ENCODE measurements at places on chromosomes 2 and 18.

DNA sequence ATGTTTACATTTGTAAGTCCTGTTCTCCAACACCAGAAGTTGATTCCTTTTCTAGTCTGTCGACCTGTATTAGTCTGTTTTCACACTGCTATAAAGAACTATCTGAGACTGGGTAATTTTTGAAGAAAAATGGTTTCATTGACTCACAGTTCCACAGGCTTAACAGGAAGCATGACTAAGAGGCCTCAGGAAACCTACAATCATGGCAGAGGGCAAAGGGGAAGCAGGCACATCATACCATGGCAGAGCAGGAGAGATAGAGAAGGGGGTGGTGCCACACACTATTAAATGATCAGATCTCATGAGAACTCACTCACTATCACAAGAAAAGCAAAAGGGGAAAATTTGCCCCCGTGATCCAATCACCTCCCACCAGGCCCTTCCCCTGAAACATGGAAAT lies 112.8 kb upstream of the MAP3K20 start:
- no peak for DNase-seq

DNA sequence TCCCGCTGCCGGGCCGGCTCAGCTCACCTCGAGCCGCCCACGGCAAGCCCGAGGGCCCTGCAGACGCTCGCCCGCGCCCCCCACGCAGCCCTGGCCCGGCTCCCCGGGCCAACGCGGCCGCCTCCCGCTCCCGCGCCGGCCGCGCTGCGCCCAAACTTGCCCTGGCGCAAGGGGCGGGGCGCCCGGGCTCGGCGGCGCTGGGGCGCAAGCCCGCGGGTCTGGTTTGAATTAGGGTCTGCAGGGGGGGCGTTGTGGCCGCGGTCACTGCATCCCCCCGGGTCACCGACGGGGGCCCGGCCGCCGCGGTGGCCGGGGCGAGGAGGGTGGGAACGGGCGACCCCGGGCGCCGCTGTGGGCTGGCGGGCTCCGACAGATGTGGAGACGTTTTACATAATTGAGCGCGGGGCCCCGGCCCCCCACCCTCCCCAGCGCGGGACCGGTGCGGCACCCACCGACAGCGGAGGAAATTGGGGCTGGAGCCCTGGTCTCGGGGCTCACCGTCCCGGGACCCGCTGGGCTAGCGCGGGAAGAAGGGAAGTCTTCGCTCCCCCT lies 690 bp downstream of the SDC1 start:
- DNase-seq, result no peak

DNA sequence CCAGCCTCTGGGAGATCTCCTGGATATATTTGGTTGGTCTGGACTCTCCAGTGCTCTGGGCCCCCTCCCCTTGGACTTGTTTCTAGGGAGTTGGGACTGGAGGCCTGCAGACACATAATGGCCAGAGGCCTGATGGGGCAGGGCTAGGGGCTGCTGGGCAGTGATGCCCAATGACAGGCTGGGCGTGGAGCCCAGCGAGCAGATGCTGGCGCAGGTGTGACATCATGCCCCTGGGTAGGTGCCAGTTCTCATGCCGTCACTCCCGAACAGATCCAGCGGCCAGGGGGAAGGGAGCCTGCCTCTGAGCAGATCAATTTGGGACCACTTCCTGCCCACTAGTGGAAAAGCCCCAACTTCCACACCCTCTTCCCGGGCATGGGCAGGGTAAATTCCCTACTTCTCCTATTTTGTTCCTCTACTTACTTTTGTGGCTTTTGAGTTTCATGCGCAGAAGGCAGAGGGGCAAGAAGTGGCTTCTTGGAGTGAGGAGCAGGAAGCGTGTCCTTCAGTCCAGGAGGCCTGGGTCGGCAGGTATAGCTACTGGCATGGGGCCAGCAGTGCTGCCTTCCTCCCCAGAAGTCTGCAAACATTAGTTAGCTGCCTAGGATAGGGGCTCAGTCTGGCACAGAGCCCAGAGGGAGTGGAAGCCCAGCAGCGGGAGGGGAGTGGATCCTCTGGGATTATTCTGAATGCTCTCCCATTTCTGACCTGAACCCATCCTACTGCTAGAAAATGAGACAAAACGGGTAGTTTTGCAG lies 6.1 kb downstream of the MPV17 start:
- DNase-seq, result peak; percentile 76

DNA sequence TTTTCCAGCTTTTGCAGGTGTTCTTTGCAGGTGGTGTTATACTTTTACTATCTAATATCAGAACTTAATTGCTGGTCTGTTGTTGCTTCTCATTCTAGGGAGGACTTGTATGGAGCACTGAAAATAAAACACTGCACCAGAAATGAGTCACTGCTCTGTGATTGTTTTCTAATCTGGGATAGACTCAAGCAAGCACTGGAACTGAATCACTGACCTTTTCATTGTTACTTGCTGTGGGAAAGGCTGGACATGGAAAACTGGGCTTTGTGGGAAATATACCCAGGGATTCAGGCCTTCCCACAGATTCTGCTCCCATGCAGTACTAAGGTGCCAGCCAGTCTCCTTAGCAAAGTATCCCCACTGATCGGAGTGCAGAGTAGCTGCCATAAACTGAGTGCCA lies 470.0 kb upstream of the GCFC2 start:
- no peak for DNase-seq

GRCh38 chr2:99806758-99807157 lies 316.9 kb upstream of the REV1 start:
- no peak for DNase-seq

DNA sequence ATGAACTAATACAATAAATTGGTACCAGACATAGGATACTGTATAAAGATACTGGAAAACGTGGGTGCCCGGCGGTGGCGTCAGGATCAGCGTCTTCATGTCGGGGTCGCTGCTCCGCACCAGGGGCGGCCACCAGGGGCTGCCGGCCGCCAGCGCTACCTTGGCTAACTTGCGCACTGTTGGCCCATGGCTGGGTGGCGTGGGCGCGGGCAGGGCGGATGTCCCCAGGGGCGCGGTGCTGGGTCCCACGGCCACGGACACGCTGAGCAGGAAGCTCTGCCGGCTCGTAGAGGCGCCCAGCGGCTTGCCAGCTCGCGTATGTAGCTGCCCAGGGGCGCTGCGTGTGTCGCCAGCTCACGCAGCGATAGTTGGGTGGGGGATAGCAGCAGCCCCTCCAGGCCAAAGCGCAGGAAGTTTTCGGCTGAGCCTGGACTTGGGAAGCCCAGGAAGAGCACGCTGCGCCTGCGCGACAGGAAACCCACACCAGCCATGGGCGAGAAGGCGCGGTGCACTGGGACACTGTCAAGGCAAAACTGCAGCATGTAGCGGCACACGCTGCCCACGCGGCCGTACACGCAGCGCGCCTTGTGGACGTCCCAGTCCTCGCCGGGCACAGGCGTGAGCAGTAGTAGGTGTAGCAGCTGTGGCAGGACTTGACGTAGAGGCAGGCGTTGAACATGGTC lies 299.9 kb downstream of the CCDC74A start:
- no peak for DNase-seq

GRCh38 chr2:76667821-76668271 lies 854.3 kb downstream of the LRRTM4 start:
- DNase-seq, result no peak

GRCh38 chr2:74416778-74417177 lies 4.6 kb downstream of the C2orf81 start:
- no peak for DNase-seq

GRCh38 chr2:181672255-181673008 lies 7.9 kb downstream of the NEUROD1 start:
- DNase-seq, result no peak

GRCh38 chr18:59918997-59919396 lies 19.2 kb downstream of the PMAIP1 start:
- peak; percentile 59 for DNase-seq

GRCh38 chr2:83103613-83104012 lies 1355.5 kb downstream of the SUCLG1 start:
- no peak for DNase-seq

- no peak for DNase-seq
Observed at GRCh38 chr2:215659650-215660049, 223.8 kb upstream of the FN1 start.

GRCh38 chr2:239116456-239117246 lies 268.8 kb downstream of the TWIST2 start:
- DNase-seq, result no peak

DNA sequence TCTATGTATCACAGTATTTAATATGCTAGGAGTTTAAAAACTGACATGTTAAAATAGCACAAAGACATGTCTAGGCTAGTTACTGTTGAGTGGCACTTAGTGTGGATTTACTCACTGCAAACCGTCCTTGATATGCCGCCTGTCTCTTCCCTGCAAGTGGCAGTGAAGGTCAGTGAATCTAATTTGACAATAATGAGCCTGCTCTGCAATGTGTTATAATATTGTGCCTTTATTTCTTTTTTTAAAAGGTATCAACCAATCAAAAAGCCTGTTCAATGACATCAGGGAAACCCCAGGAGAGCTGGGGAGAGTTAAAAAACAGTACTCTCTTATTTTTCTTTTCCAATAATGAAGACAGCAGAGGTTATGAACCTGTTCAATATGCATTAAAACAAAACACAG lies 384.1 kb downstream of the ERBB4 start:
- peak; percentile 59 for DNase-seq

- no peak for DNase-seq
Observed at GRCh38 chr18:51398104-51398503, 200.6 kb upstream of the MEX3C start.

- peak; percentile 72 for DNase-seq
Observed at GRCh38 chr2:174395284-174395968, at the start of gene SCRN3. TSS of gene SCRN3 (plus strand) at chr2:174395730. CDS start at chr2:174398284, 2,554 bp downstream.

Data from SHP77 (cell line).